Stimulated activated CD8-positive, alpha-beta memory T cell treated with anti-CD3 and anti-CD28 coated beads, Interleukin-15, amount 100 ng/mL, for 24 hours (primary cell): ENCODE measurements at places on chromosomes 11 and 22.
A peak's percentile ranks its signal among the peaks of the same experiment; 100 is the strongest.

- no peak for DNase-seq
These were observed 561 bp downstream of the FXYD2 start for GRCh38 chr11:117823946-117824420.

GRCh38 chr11:95453616-95454171 lies 222.7 kb upstream of the SESN3 start:
- DNase-seq: no peak

GRCh38 chr22:26847816-26848215 lies 190.4 kb downstream of the MIAT start:
- no peak for DNase-seq

- no peak for DNase-seq
These were observed 367 bp downstream of the HPS5 start for GRCh38 chr11:18321578-18321968.

DNA sequence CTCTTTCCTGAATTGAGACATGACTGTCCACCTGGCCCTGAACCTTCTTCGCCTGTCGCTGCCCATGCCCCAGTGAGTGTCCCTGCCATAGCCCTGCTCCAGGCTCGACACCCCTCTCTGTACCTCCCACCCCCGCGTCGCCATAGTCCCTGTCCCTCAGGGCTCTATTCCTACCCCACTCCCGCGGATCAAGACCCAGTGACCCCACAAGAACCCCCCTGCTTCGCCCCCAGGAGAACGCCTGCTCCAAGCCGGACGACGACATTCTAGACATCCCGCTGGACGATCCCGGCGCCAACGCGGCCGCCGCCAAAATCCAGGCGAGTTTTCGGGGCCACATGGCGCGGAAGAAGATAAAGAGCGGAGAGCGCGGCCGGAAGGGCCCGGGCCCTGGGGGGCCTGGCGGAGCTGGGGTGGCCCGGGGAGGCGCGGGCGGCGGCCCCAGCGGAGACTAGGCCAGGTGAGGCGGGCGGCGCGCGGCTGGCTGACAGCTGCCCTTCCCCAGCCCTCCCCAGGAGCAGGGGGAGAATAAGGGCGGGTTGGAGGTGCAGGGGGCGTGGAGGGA lies 5.6 kb downstream of the NRGN start:
- no peak for DNase-seq

- DNase-seq: no peak
These were observed 31.3 kb upstream of the CTTN start for GRCh38 chr11:70367071-70367470.

- DNase-seq: no peak
These were observed 13.0 kb upstream of the MCHR1 start for GRCh38 chr22:40666151-40666848.

GRCh38 chr11:127304634-127305033 lies 304.1 kb upstream of the KIRREL3 start:
- DNase-seq: no peak

- DNase-seq: no peak
These were observed 71.1 kb upstream of the BID start for GRCh38 chr22:17845327-17845726.

DNA sequence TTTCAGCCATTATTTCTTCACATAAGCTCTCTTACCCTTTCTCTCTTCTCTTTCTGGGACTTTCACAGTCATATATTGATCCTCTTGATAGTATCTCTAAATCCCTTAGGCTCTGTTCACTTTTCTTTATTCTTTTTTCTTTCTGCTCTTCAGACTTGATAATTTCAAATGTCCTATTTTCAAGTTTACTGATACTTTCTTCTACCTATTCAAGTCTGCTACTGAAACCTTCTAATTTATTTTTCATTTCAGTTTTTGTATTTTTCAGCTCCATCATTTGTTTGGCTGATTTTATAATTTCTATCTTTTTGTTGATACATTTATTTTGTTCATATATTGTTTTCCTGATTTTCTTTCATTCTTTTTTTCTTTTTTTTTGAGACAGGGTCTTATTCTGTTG lies 79.1 kb downstream of the SNX19 start:
- DNase-seq: no peak

DNA sequence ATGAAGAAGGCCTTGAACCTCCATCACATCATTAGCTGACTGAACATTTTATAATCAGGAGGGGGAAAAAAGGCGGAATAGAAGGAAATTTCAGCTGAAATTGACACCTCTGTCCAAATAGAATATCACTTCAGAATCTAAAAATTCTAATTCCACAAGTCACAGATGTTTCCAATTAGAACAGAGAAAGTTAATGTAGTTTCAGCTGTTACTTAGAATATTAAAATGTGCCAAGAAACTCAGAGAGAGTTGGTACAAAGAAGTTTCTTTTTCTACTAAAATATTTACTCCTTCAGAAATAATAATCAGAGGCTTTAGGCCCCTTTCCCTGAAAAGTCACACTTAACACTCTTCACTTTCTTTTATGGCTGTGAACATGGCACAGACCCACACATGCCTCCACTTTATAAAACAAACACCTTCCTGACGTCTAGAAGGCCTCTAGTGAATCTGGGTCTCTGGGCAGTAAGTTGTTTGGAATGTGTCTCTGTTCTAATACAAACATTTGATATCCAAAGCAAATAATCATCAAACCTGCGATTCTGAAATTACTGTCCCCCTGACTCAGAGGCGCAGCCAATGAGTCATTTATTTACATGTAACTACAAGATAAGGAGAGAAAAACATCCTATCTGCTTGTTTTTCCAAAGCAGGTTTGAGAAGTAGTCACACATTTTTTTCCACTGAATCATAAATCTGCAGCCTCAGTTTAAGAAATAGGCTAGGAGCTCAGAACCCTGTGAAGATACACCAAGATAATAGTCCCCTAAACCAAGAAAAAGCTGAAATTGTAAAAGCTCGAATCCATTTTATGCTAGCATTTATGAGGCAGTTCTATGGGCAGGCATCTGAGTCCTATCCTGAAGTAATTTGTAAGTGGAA lies 148.4 kb downstream of the ME3 start:
- no peak for DNase-seq

- no peak for DNase-seq
These were observed 64.4 kb downstream of the SPON1 start for GRCh38 chr11:14026961-14027360.

- DNase-seq: no peak
These were observed 1.2 kb downstream of the SYVN1 start for GRCh38 chr11:65132988-65133700.

- no peak for DNase-seq
These were observed 1.3 kb downstream of the RNF169 start for GRCh38 chr11:74749965-74750296.

DNA sequence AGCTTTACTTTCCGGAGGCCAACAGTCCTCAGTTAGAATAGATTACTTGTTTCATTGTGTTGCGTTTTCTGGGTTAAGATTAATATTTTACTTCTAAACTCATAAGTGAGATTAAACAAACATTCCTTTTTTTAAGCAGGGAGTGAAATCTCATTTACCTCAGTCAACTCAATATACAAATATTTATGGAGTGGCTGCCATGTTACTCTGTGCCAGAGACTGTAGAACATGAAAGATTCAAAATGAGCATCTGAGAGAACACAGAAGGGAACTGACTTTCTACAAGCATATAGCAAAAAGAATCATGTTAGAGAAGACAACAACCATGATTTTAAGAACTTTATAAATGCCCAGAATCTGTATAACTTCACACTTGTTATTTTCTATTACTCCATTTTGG lies 3.4 kb upstream of the LRRC55 start:
- no peak for DNase-seq

- DNase-seq: no peak
These were observed 563 bp upstream of the PSMA1 start for GRCh38 chr11:14520747-14521151.

DNA sequence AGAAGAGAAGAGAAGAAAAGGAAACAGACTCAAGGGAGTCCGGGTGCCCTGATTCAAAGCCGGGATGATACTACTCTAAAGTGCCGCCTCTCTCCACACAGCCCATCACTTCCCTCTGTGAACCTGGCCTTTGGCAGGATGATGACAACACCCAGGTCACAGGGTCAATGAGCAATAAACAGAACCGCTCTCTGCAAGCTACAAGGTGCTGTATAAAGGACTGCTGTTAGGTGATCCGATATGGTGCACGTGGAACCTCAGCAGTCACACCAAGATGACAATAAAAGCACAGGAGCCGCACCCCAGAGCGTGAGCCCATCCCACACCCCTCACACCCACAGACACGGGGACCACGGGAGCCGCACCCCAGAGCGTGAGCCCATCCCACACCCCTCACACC lies 10.7 kb downstream of the TTLL1 start:
- DNase-seq: no peak

DNA sequence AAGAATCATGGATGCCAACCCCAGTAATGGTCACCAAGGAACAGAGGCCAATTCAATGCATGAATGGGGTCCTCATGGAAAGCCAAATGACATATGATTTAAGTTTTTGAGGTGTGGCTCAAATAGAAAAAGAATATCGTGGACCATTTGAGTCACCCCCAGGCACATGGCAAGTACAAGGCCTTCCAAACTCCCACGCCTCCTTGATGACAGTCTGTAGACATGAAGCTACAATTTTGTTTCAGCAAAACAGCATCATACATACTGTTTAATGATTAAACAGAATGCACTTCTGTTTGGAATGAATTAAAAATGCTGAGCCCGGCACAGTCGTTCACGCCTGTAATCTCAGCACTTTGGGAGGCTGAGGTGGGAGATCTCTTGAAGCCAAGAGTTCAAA lies 7.4 kb downstream of the FADD start:
- DNase-seq: no peak

GRCh38 chr11:46360878-46361277 lies 13.6 kb downstream of the DGKZ start:
- DNase-seq: no peak

DNA sequence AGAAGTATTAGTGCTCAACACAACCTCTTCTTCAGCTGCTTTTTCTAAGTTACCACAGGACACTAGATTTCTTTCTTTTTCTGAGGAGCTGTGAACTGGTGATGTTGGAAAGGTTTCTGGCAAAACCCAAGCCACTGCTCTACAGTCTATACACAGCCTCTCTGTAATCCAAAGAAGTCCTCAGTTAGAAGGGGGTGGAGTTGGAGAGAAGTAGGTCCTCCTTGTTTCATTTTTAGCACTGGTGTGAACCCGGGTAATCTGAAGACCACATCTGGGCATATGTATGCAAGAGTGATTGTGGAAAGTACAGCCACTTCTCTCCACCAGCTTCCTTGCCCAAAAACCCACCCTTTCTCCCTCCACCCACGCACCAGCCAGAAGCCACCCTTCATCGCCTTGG lies 1168.1 kb downstream of the LRRC4C start:
- DNase-seq: no peak

- no peak for DNase-seq
These were observed 7.5 kb downstream of the RASD2 start for GRCh38 chr22:35547987-35548721.

GRCh38 chr11:29962243-29962642 lies 54.6 kb downstream of the KCNA4 start:
- no peak for DNase-seq

DNA sequence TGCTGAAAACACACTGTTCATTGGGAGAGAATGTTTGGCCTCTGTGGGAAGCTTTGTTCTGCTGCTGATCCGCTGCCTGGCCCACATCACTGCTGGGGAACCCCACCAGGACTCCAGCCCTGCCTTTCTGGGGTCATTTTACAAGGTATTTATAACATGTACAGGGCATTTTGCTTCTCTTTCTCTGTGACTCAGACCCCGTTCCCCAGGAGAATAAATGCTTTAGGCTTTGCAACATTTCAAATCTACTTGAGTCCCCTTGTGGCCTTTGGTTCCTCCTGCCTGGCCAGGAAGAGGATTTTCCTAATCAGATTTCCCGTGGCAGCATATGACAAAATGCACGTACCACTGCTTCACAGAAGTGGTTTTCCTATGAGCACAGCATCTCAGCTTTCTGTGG lies 43.0 kb downstream of the BTG4 start:
- DNase-seq: no peak

DNA sequence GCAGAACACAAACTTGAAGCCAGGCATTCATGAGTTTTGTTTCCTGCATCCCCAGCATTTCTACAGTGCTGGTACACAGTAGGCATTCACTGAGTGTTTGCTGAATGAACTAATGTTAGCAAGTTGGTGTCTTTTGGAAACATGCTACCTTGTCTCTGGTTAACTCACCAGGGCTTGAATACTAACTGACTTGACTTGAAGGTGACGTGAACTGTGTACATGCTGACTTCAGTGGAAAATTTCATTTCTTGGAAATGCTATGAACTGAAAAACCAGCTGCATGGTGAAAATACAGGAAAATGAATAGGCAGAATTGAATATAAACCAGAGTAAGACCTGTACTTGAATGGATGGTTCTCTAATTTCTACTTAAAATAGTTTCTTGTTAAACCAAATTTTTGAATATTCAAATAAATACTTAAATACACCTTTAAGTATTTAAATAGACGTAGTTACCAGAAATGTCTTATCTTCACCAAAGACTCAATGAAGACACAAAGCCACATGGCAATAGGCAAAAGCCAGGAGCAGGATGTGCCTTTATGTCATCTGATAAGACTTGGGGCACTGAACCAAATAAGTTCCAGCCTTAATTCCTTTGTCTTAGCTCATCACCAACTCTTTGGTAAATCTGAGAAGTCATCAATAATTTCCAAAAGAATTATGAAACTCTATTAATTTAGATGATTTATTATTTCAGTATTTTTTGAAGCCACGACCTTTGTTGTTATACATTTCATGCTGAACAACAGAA lies 39.7 kb upstream of the POU2AF2 start:
- DNase-seq: no peak

DNA sequence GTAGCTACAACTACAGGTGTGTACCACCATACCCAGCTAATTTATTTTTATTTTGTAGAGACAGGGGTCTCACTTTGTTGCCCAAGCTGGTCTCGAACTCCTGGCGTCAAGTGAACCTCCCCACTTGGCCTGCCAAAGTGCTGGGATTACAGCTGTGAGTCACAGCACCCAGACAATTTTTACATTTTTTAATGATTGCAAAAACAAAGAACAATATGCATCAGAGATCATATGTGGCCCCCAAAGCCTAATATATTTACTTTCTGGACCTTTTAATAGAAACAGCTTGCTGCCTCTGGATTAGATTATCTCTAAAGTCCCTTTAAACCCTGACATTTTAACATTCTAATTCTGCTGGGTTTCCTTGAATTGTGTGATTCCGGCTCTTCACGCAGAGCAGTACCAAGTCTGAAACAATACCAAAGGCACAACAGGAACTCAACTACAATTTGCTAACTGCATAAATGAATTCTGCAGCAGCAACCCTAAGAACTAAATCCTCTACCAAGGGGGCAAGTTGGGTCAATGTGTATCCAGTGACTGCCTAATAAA lies 25.0 kb downstream of the RAB30 start:
- DNase-seq: no peak

DNA sequence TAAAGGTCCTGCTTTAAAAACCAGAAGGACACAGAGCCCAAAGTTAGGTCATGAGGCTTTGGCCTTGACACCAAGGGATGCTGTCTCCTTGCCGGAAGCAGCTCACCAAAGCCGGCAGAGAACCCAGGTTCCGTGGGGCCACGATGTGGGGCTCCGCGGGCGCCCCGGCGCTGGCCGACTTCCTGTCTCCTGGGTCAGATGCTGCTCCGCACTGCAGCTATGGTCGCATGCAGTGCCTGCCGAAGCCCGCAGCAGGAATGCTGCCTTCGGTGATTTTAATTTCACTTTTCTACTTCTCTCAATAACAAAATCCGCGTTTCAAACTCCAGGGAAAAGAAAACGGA lies 454 bp upstream of the OTUB1 start:
- peak; percentile 42 for DNase-seq

- DNase-seq: no peak
These were observed 912.1 kb downstream of the TBC1D22A start for GRCh38 chr22:47674600-47674999.
